ENCODE measurements at places on chromosomes 6 and 20. TPM values are rescaled to one million over a fixed set of nuclear protein-coding genes. Genes with fewer than 3 reads are reported as not detected.

DNA sequence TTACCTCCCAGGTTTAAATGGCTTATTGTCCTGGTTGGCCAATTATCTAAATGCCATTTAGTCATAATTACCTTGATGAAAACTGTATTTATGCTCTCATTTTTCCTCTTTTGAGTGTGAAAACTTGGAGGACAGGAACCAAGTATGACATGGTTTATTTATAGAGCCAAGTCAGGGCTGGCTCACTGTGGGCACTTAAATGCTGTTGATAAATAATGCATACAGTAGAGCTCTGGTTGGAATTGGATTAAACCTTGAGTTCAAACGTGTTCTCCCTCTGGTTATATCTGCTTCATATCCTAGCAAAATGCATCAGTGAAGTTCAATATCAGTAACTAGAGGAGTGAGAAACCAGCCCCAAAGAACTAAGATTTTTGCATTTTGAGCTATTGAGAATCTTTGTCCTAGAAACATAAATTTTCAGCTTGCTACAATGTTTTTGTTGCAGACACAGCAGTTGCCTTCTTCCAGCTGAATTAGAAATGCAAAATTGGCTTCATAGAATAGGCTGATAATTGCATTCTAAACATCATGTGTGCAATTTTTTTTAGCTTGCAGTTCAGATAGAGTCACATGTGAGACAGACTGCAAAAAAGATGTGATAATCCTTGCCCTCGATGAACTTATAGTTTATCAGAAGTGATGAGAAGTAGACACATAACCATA is 255.8 kb downstream of the BTBD3 start:
- no peaks in the 10 kb centered on the region for H3K27me3 ChIP-seq
- no peak overlapping the region for H3K4me3 ChIP-seq
- no peak for DNase-seq
- peak overlapping the region; percentile 23 for H3K27ac ChIP-seq
- no peaks in the 10 kb centered on the region for H3K36me3 ChIP-seq
- peaks cover 34% of the 10 kb centered on the region for H3K4me1 ChIP-seq

- no peaks in the 10 kb centered on the region for H3K27me3 ChIP-seq
- H3K4me3 ChIP-seq, result no peak overlapping the region
- no peaks in the 10 kb centered on the region for H3K4me1 ChIP-seq
- H3K36me3 ChIP-seq, result no peaks in the 10 kb centered on the region
- DNase-seq, result peak; percentile 23
Observed at GRCh38 chr6:12886961-12887775, 170.6 kb downstream of the PHACTR1 start.

GRCh38 chr6:169961772-169962561 is 210.5 kb downstream of the ERMARD start:
- no peaks in the 10 kb centered on the region for H3K4me1 ChIP-seq
- no peaks in the 10 kb centered on the region for H3K27me3 ChIP-seq
- H3K27ac ChIP-seq, result no peak overlapping the region
- no peak for DNase-seq
- H3K36me3 ChIP-seq, result no peaks in the 10 kb centered on the region

DNA sequence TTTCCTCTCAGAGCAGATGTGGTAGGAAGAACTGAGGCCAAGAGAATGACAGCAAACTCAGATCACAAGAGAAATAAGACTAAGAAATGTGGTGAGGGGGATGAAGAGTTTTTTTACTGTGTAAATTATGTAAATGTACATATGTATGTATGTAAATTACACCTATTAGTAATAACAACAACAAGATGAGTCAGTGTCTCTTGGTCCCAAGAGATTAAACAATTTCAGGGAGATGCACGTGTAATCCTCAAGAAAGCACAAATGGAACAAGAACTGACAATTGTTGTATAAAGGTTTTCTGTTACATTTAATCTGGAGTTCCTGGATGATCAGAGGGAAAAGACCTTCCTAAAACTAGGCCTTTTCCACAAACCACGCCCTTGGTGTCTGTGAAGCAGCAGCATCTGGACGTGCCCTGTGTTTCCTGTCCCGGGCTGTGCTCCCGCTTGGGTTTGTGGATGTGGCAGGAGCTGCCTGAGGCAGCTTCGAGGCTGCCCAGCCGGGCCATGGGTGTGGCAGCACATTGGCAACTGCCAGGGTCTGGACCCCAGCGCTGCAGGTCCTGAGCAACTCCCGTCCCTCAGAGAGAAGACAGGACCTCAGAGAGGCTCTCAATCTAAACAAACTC is 994 bp downstream of the CLDN20 start:
- H3K27ac ChIP-seq, result no peak overlapping the region
- H3K27me3 ChIP-seq, result no peaks in the 10 kb centered on the region
- H3K4me3 ChIP-seq, result no peak overlapping the region

Gene SLC16A10
- 16.9 TPM for total RNA-seq

- H3K36me3 ChIP-seq, result no peaks in the 10 kb centered on the region
- no peak overlapping the region for H3K4me3 ChIP-seq
- no peaks in the 10 kb centered on the region for H3K4me1 ChIP-seq
- peak; percentile 85 for DNase-seq
Observed at GRCh38 chr6:31070711-31071197, 41.6 kb downstream of the C6orf15 start.

- no peak for DNase-seq
- H3K4me1 ChIP-seq, result no peaks in the 10 kb centered on the region
- H3K4me3 ChIP-seq, result no peak overlapping the region
- no peaks in the 10 kb centered on the region for H3K27me3 ChIP-seq
- H3K27ac ChIP-seq, result no peak overlapping the region
Observed at GRCh38 chr6:94414041-94414440, 994.7 kb upstream of the EPHA7 start.

DNA sequence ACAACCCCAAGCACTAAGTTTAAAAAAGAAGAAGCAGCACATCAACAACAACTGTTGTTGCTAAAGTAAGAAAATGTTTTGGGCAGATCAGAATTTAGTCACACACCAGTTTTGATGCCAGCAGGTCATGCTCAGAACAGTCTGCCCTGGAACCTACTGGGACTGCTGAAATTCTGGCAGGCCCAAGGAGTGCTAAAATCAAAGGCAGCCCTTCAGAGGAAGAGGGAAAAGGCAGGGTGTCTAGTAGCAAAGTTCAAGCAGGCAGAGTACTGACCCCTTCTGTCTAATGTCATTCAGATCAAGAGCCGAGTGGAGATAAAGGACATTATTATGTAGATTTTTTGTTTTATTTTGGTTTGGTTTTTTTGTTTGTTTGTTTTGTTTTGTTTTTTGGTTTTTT is 96.6 kb upstream of the LOC128125822 start:
- no peaks in the 10 kb centered on the region for H3K4me1 ChIP-seq
- no peak for DNase-seq
- no peak overlapping the region for H3K27ac ChIP-seq
- no peaks in the 10 kb centered on the region for H3K27me3 ChIP-seq
- no peak overlapping the region for H3K4me3 ChIP-seq
